ENCODE measurements at places on chromosomes 2 and 18.

- DNase-seq: no peak
These were observed 110.4 kb upstream of the SCN1A start for GRCh38 chr2:166238176-166238575.

- no peak for DNase-seq
These were observed 3.0 kb upstream of the CCDC93 start for GRCh38 chr2:118016911-118017310.

DNA sequence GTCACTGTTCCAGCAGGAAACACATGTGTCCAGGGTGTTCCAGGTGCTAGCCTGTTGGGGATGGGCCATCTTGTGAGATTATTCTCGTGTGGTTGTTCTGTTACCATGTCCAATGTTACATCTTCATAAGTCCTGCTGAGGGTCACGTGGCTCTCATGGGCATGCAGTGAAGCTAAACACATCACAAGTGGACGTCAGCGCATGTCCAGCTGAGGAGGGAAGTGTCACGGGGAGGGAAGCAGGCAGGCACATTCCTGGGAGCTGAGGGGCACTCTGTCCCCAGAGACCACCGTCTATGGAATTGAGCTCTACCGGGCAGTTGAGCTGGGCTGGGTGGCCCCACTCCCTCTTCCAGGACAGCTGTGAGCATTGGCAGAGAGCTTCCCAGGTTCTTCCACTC lies 155.3 kb upstream of the TWIST2 start:
- DNase-seq: no peak

- DNase-seq: no peak
These were observed 37.2 kb downstream of the ITGA6 start for GRCh38 chr2:172464400-172465129.

DNA sequence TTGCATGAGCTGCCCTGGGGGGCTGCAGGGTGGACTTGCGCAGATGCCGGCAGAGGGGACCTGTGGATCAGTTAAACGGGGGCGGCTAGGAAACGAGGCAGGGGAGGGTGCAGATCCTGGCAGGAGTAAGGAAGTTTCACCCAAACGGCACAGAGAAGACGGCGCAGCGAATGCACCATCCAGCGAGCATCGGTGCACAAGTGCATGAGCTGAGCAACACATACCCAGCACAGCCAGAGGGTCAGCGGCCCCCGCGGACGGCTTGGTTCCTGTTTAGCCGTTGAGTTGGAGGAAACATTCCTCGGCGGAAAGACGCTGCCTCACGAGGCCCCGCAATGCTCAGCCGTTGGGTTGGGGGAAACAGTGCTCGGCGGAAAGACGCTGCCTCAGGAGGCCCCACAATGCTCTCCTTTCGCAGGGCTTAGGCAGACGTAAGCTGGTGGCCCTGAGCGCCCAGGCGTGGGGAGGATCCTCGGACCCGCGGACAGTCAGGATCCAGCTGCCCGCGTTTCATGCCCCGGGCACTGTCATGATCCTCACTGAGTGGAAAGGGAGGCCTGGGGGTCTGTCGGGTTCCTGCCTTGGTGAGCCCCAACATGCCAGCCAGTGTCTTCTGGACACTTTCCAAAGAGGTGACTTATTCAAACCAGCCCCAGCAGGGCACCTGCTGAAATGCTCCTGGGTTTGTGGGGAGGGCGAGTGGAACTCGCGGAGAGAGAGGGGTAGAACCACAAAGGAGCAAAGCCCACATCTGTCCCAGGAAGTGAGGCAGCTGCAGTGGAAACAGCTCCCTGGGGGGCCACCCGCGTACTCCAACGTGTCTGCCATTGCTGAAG lies 86.3 kb downstream of the NDUFA10 start:
- no peak for DNase-seq

DNA sequence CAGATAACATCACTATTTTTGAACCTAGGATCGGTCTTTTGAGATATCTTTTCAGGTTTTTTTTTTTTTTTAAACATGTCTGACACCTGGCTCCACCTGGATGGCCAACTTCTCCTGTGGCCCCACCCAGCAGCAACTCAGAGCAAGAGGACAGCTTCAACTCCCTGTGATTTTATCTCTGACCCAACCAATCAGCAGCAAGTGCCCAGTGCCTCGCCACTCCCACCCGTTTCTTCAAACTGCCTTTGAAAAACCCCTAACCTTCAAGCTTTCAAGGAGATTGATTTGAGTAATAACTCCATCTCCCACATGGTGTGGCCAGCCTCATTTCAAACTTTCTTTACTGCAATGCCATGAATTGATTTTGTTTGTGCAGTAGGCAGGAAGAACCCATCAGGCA lies 19.0 kb downstream of the MYO3B start:
- DNase-seq: no peak

- no peak for DNase-seq
These were observed 145.2 kb upstream of the SMAD2 start for GRCh38 chr18:48075707-48076093.

DNA sequence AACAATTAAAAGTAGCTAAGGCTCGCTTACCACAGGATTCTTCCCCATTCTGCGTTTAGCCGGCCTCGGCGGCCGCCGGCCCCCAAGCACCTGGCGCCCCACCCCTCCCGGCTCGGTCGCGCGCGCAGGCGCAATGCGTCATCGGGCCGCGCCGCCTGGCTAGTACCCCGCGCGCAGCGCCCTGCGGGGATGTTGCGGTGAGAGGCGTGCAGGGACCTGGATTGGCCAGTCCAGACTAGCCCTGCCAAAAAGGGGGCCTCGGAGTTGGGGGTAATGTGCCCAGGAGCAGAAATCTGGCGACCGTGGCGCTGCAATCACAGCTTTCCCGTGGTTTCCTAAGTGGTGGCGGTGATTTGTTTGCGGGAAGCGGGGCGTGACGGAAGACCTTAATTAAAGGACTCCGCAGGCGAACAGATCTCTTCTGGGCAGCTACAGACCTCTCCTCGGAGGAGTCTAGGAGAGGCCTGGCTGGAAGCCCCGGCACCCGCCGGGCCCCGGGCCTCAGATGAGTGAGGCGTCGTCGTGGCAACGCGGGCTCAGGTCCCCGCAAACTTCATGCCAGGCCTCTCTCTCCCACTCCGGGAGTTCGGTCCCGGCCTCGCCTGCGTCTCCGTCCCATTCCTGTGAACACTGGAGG lies 606 bp downstream of the TMEM237 start:
- DNase-seq: peak; percentile 86

DNA sequence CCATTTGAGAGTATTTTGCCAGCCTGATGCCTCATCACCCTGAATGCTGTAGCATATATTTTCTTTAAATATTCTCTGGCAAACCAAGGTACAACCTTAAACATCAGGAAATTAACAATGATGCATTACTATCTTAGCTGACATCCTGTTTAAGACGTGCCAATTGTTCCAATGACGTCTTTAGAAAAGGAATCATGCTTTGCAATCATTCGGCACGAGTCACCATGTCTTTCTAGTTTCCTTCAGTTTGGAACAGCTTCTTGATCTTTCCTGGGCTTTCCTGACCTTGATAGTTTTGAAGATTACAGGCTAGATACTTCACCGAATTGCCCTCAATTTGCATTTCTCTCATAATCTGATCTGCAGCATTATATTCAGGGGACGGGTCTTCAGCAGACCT lies 88.2 kb upstream of the GLI2 start:
- no peak for DNase-seq

DNA sequence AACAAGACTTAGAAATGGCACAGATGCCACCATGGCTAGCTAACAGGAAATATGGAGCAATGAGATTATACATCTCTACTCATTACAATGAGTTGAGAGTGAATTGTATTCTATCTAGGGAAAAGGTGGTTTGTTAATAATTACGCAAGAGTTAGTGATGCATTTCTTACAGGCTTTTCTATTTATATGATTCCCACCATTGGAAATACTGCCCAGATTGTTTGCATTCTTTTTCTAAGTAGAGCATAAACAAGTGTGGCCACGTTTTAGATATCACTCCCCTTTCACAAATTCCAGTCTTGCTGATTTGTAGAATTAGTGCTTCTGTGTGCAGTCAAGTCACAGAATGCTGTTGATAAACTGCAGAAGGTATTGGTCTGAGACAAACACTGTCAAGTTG lies 56.6 kb downstream of the ZNF804A start:
- peak; percentile 76 for DNase-seq

GRCh38 chr2:122669627-122670026 lies 914.2 kb downstream of the TSN start:
- DNase-seq: no peak

GRCh38 chr18:47175283-47175897 lies 774 bp downstream of the IER3IP1 start:
- peak; percentile 19 for DNase-seq

- DNase-seq: no peak
These were observed 77.9 kb downstream of the DTNA start for GRCh38 chr18:34787931-34788532.

- DNase-seq: no peak
These were observed 357.8 kb downstream of the ARHGAP15 start for GRCh38 chr2:143486976-143487375.

- no peak for DNase-seq
These were observed 175.0 kb upstream of the SLC39A10 start for GRCh38 chr2:195482010-195482409.

- DNase-seq: no peak
These were observed 78.6 kb downstream of the RFTN2 start for GRCh38 chr2:197596766-197597165.

- peak; percentile 75 for DNase-seq
These were observed 32.0 kb downstream of the SLC14A1 start for GRCh38 chr18:45755934-45756333.

- no peak for DNase-seq
These were observed 17.7 kb upstream of the NFE2L2 start for GRCh38 chr2:177282181-177282641.

DNA sequence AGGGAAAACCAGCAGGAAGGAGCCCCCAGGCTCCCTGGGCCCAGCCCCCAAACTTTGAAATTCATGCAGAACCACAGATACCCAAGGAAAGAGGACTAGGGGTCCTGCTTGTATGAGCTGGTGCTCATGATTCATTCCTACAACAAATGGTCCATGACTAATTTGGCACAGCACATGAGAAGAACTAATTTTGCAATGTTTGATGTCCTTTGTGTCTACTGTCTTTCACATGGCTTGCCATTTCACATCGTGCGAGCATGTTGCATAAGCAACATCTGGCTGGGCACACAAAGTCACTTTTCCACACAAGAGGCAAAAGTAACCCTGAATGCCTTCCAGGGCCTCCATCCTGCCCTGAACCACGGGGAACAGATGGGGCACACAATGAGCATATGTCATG lies 149.6 kb upstream of the APCDD1 start:
- no peak for DNase-seq

DNA sequence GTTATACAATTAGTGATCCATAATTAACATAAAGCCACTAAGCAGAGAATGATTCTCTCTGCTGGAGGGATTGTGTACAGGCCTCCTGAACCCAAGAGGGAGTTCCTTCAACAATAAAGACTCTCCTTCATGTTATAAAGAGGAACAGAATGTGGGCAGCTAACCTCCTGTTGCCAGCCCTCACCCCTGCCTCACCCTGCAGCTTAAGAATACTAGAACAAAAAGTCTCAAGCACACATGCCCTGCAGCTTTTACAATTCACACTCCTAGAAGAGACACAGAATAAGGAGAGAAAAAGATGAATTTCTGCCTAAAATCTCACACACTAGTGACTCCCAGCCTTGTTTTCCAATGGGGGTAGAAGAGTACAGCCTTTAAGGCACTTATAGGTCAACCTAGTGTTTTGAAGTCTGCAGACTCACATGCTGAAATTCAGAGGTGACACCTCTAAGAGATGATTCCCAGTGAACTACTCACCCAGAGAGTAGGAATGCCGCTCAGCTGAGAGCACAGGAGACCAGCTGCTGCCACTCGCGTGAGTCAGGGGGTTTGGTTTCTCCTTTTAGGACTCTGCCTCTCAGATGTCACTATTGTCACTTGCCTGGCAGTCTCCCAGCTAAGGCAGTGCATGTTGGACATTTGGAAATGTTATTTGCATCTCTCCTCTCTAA lies 32.5 kb upstream of the IL1RL1 start:
- no peak for DNase-seq

DNA sequence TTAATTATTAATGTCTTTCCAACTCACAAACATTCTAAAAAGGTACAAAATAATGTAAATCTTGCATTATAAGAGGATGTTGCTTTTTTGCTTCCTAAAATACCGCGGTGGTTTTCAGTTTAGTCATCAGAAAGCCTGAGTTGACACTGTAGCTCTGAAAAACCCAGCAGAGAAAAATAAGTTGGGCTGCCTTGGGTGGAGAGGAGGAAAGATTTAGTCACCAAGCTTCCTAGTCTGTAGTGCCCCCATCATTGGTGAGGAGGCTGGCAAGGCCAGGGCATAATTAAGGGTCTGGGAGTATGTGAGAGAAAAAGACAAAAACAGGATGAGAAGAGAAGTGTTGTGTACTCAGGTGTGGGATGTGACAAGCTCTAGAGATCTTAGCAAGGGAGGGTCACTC lies 5.7 kb downstream of the PTPRM start:
- DNase-seq: no peak

- DNase-seq: peak; percentile 64
These were observed 304.0 kb downstream of the LPIN1 start for GRCh38 chr2:12050396-12050795.

DNA sequence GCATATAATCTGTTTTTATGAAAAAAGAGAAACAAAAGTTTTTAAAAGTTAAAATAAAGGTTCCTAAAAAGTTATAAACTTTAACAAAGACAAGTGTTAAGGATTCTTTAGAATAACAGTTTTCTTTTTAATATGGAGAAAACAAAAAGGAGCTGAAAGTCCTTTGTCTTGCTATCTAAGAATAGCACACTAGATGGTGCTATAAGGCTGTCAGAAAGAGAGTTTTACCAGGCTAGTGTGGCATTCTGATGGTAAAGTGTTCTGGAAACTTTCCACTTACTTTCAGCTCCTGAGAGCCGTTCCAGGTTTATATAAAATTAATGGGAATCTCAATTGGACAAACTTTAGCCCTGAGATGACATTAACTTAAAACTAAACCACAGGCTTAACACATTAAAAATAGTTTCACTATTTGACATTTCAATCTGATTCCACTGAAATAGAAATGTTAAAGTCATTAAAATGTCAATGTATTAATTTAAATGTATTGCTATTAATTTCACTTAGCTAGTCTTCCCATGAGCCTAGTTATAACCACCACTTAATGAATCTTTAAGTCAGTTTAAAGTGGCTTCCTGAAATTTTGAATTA lies 3.7 kb downstream of the FBXO48 start:
- peak; percentile 41 for DNase-seq

DNA sequence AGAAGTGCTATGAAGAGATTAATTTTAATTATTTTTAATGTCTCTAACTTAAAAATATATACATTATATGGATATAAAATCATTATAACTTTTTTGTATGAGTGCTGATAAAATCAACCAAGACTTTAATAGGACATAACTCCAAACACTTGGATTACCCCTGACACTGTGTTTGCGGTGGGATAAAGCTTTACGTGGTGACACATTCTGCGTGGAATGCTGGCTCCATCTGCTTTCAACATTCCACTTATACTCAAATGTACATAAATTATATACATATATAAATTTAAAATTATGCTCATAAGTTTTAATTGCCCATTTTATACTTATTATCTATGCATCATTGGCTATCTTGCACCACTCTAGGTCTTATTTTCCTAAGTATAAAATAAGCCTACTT lies 30.5 kb downstream of the LINC00305 start:
- no peak for DNase-seq

Data from SJSA1 (cell line).